Chondrocyte (in vitro differentiated cells): ENCODE measurements at places on chromosomes 6 and 20.

GRCh38 chr20:5046656-5047339 is 45.5 kb upstream of the SLC23A2 start:
- no peak overlapping the region for H3K27ac ChIP-seq
- H3K4me1 ChIP-seq = peaks cover 9% of the 10 kb centered on the region
- no peaks in the 10 kb centered on the region for H3K36me3 ChIP-seq
- H3K4me3 ChIP-seq = no peak overlapping the region
- no peak for DNase-seq
- H3K27me3 ChIP-seq = no peaks in the 10 kb centered on the region

DNA sequence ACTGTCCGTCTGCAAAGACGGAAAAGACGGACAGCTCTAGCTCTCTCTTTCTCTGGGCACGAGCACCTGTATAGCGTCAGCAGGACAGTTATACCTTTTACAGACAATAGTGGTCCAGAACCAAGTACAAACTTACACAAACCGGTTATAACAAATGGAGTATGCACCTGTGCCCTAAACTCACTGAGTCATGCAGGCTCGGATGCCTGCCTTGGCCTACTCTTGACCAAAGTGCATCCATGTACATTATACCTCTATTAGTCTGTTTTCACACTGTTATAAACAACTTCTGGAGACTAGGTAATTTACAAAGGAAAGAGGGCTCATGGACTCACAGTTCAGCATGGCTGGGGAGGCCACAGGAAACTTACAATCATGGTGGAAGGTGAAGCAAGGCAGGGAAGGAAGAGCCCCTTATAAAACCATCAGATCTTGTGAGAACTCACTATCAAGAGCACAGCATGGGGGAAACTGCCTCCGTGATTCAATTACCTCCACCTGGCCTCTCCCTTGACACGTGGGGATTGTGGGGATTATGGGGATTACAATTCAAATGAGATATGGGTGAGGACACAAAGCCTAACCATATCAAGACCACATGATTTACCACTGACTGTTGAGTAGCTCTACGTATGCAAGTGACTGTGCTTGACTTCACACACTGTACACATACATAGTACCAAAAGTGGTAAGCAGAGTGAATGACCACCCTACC is 23.1 kb downstream of the MAN1A1 start:
- DNase-seq = no peak
- H3K27me3 ChIP-seq = no peaks in the 10 kb centered on the region
- no peak overlapping the region for H3K27ac ChIP-seq
- H3K4me1 ChIP-seq = peaks cover 3% of the 10 kb centered on the region
- no peaks in the 10 kb centered on the region for H3K36me3 ChIP-seq
- H3K4me3 ChIP-seq = no peak overlapping the region

- H3K4me3 ChIP-seq = no peak overlapping the region
- H3K4me1 ChIP-seq = peaks cover 38% of the 10 kb centered on the region
- no peaks in the 10 kb centered on the region for H3K27me3 ChIP-seq
- no peak for DNase-seq
Measured at GRCh38 chr6:11437824-11438459, 99.6 kb upstream of the TMEM170B start.

DNA sequence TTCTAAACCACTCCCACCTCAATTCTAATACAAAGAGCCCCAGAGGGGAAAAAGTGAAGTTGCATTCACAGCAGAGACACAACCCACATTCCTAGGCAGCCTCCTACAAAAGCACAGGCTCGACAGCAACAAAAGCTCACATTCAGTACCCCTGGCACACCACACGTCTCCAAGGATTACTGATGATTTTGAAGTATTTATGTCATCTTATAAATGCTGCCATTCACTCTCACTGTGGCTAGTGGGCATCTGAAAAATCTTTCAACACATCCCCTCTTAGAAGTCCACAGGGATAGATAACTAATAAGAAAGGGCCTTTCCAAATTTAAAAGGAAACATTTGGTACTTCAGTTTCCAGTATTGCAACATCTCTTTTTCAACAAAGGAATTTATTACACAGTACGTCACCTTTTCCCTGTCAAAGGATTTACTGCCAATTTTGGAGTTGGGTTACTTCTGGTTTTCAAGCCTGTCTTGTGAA is 146.7 kb downstream of the TASP1 start:
- H3K27me3 ChIP-seq = no peaks in the 10 kb centered on the region
- peaks cover 16% of the 10 kb centered on the region for H3K4me1 ChIP-seq
- H3K27ac ChIP-seq = peak overlapping the region; percentile 86
- no peak overlapping the region for H3K4me3 ChIP-seq

DNA sequence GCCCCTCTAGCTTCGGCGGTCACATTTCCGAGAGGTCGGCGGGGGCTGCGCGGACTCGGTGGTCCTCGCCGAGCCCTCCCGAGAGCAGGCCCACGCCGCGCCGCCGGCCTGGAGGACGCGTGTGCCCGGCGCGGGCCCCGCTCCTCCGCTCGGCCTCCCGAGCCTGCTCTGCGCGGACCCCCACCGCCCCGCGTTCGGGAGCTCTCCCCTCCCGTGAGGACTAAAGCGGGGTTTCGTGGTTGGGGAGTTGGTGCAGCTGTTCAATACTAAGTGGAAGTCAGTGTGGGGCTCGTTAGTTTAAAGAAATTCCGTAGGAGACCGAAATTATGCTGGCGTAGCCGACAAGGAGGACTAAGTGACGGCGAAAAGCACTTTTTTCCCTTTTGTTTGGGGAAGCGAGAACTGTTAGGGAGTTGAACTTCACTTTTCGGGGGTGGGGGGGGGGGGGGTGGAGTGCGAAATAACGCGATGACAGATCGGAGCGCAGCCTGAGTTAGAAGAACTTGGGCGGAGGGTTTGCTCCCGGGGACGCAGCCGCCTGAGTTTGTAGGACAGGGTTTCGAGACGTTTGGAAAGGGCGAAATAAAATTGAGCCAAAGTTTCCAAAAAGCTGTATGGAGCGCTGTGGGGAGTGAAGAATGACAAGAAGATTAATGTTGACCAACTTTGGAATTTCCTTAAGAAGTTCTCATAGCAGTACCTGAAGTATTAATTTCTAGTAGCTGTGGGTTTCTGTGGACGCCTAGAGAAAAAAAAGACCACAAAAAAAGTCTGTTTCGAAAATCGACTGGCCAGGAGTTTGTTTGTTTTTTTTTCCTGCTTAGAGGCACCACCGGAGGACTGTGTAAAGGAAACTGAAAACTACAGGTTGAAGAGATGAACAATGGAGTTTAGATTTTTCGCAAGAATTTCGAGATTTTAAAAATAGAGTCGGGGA is 1.4 kb downstream of the QKI start:
- H3K27ac ChIP-seq = peak overlapping the region; percentile 96
- no peak for DNase-seq
- peaks cover 45% of the 10 kb centered on the region for H3K4me1 ChIP-seq
- peak overlapping the region; percentile 87 for H3K4me3 ChIP-seq
- peaks cover 3% of the 10 kb centered on the region for H3K36me3 ChIP-seq
- H3K27me3 ChIP-seq = no peaks in the 10 kb centered on the region

- H3K4me1 ChIP-seq = peaks cover 12% of the 10 kb centered on the region
- no peaks in the 10 kb centered on the region for H3K36me3 ChIP-seq
- no peak overlapping the region for H3K4me3 ChIP-seq
- H3K27ac ChIP-seq = no peak overlapping the region
- no peaks in the 10 kb centered on the region for H3K27me3 ChIP-seq
Measured at GRCh38 chr6:5412017-5412416, 150.7 kb downstream of the FARS2 start.

- H3K4me3 ChIP-seq = no peak overlapping the region
- no peaks in the 10 kb centered on the region for H3K36me3 ChIP-seq
- H3K4me1 ChIP-seq = no peaks in the 10 kb centered on the region
- H3K27ac ChIP-seq = no peak overlapping the region
Measured at GRCh38 chr6:106060167-106060566, 26.0 kb upstream of the PRDM1 start.

DNA sequence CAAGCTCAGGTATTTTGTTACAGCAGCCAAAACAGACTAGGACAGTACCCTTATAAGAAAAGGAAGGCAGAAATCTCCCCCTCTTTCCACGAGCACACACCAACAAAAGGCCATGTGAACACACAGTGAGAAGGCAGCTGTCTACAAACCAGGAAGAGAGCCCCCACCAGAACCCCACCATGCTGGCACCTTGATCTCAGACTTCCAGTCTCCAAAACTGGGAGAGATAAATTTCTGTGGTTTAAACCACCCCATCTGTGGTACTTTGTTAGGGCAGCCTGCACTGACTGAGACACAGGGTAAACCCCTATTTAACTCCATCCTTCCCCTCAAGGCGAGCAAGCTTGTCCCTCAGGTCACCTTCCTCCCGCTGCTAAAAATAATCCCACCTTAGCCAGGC is 475.8 kb upstream of the JARID2 start:
- no peaks in the 10 kb centered on the region for H3K36me3 ChIP-seq
- H3K27ac ChIP-seq = no peak overlapping the region
- no peak overlapping the region for H3K4me3 ChIP-seq

- H3K27ac ChIP-seq = peak overlapping the region; percentile 91
- DNase-seq = no peak
- H3K36me3 ChIP-seq = peaks cover 13% of the 10 kb centered on the region
Measured at GRCh38 chr6:7542874-7543624, 1.6 kb downstream of the DSP start.

- no peak for DNase-seq
- H3K36me3 ChIP-seq = no peaks in the 10 kb centered on the region
- peaks cover 37% of the 10 kb centered on the region for H3K4me1 ChIP-seq
- H3K27ac ChIP-seq = no peak overlapping the region
- H3K27me3 ChIP-seq = no peaks in the 10 kb centered on the region
- no peak overlapping the region for H3K4me3 ChIP-seq
Measured at GRCh38 chr6:72748759-72749158, 126.9 kb downstream of the KCNQ5 start.

DNA sequence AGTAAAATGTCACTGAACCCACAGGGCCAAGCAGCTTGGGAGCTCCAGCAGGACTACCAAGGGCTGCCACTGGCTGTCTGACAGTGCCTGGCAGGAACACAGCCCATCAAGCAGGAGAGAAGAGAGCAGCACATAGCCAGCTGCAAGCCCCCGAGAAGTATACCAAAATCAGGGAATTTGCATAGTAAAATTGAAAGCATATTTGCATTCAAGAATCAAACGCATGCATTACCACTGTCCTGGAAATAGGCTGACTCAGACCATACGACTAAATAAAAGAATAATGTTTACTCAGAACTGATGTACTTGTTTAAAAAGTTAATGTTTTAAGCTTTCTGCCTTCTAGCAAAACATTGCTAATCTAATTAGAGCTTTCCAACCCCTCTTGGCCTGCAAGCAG is 298.1 kb downstream of the TFAP2B start:
- H3K4me3 ChIP-seq = no peak overlapping the region
- H3K27me3 ChIP-seq = no peaks in the 10 kb centered on the region
- H3K27ac ChIP-seq = peak overlapping the region; percentile 34
- DNase-seq = no peak

DNA sequence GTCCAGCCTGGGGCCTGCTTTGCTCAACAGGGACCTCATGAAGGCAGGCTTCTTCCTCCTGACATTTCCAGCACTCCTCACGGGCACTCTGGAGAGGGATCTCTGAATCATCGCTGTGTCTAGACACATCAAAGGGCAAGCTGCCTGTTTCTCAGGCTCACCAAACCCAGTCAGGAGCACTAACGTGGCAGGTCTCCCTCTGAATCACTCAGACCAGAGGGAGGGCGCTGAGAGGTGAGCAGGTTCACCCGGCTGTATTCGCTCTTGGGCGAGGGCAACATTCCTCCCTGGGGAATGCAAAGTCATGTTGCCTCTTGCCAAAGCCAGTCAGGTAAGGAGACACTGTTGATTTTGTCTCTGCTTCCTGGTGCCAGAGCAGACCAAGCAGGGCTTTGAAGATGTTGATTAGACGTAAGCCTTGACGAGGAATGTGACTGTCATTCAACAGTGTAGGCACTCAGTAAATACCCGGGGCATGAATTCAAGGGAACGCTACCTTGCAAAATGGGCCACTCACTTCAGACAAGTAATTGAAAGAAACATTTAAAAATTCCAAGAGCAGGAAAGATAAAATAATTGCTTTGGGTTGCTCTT is 50.1 kb downstream of the CYP24A1 start:
- H3K4me1 ChIP-seq = peaks cover 18% of the 10 kb centered on the region
- no peaks in the 10 kb centered on the region for H3K27me3 ChIP-seq
- no peak overlapping the region for H3K4me3 ChIP-seq
- peak overlapping the region; percentile 57 for H3K27ac ChIP-seq
- no peak for DNase-seq

DNA sequence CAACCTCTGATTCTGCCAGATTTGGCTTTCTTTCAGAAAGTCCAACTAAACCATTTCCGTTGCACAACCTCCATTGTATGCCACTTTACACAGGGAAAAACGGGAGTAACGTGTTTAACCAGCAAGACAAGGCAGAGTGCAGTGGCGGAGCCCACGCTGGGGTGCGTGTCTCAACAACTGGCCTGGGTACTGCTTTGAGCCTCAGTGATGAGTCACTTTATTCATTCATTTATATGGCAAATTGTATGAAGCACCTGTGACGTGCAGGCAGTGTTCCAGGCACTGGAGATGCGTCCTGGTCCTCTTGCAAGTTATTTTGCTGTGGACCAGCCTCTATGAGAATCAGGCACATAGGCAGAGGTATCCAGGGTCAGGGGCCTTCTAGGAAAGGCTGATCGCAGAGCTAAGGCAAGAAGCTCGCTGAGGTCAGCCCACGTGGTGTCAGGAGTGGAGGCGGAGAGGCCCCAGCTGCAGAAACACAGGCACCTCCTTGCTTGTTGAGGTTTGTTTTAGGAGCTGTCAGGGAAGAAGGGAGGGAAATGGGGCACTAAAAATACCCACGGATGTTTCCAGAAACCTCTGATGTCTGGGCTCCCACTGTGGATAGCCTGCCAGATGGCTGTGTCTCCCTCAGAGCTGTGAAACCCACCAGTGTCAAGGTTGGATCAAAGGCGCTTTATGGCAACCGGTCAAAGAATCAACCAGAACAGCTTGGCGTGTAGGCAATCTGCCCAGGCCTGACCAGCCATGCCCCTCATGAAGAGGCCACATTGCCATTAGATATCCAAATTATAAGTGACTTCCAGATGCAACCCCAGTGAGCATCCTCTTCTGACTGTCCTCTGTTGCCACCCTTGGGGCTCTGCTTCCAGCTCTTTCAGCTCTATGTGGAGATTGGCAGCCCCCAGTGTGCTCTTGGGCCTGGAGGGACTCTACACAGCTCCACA is 157.2 kb downstream of the CD83 start:
- H3K27ac ChIP-seq = peak overlapping the region; percentile 27
- H3K4me1 ChIP-seq = peaks cover 50% of the 10 kb centered on the region
- no peaks in the 10 kb centered on the region for H3K27me3 ChIP-seq

DNA sequence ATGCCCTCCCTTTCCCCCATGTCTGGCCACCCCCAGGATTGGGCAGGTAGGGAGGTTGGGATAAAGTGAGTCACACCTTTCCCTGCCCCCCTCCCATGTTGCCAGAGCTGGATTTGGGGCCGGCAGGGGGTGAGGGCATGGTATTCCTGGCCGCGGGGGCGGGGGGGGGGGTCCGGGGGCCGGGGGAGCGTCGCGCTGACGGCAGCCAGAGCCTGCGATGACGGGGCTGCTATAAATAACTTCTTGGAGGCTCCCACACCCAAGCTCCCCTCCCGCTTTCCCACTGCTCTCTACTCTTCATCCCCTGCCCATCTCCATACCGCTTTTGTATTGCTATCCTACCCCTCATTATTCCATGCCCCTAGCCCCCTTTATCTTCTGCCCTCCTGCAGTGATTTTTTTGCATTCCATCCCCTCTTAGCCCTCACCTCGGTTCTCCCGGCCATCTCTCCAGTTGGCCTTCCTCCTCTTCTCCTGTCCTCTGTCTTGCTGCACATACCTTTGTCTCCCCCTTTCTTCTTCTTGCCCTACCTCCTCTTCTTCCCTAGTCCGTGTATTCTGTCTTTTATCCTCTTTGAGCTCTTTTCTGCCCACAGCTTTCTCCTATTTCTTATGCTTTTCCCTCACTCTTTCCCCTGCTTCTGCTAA is 13.8 kb downstream of the SYNGAP1 start:
- no peak for DNase-seq
- no peaks in the 10 kb centered on the region for H3K27me3 ChIP-seq
- H3K36me3 ChIP-seq = peaks cover 35% of the 10 kb centered on the region
- H3K4me3 ChIP-seq = no peak overlapping the region
